ENCODE measurements at places on chromosomes 1 and 21.

DNA sequence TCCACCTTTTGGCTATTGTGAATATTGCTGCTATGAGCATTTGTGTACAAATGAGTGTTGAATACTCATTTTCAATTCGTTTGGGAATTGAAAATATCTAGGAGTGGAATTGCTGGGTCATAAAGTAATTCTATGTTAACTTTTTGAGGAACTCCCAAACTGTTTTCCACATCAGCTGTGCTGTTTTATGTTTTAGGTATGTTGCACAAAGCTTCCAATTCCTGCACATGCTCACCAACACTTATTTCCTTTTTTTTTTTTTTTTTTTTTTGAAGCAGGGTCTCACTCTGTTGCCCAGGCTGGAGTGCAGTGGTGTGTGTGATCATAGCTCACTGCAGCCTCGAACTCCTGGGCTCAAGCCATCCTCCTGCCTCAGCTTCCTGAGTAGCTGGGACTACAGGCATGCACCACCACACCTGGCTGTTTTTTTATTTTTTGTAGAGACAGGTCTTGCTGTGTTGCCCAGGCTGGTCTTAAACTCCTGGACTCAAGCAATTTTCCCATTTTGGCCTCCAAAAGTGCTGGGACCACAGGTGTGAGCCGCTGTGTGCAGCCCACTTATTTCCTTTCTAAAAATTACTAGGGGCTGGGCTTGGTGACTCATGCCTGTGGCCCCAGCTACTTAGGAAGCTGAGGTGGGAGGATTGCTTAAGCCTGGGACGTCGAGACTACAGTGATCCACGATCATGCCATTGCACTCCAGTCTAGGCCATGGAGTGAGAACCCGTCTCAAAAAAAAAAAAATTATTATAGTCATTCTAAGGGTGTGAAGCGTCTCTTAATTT lies 33.4 kb downstream of the TMCC2 start:
- DNase-seq, result no peak

GRCh38 chr1:109770331-109771095 lies 6.8 kb upstream of the EPS8L3 start:
- peak; percentile 52 for DNase-seq

- DNase-seq, result no peak
Measured at GRCh38 chr1:30691480-30691879, 31.9 kb downstream of the MATN1 start.

- DNase-seq, result no peak
Measured at GRCh38 chr1:87113313-87113712, 198.9 kb downstream of the HS2ST1 start.

DNA sequence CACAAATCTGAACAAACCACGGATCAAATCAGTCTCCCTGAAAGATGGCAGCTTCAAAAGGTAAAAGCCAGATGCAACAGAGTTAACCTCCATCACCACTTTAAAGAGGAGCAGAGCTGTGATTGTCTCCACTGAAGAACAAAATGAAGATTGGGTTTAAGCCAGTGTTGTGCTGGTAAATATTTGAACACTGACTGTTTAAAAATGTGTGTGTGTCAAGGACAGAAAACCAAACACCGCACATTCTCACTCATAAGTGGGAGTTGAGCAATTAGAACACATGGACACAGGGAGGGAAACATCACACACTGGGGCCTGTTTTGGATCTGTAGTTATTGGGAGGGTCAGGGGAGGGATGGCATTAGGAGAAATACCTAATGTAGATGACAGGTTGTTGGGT lies 83.9 kb downstream of the ST6GALNAC5 start:
- no peak for DNase-seq

DNA sequence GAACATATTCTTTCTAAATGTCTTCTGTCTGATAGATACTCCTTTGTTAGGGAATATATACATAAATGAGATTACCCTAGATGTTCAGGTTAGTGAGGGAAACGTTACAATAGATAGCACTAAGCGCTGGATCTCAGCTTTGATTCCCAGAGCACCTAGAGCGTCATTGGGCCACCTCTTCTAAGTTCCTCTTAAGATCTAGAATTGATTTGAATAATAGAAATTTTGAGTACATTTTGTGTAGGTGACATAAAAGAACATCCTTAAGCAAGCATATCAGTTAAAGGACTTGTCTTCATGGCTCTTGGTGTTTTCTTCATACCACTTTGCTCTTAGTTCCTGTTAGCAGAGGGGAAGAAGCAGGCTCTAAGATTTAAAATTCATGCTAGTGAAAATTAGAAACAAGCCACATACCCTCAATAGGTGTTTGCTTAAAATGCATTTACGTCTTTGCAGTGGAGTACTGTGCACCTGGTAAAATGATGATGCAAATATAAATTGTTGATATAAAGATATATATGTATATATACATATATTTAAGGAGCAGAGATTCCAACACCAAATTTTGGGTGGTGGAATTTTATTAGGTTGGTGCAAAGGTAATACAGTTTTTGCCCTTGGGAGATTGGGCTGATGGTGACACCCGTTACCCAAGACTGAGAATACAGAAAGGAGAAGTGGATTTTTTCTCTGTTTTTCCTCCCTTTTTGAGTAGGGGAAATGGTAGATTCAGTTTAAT lies 47.1 kb downstream of the DYRK1A start:
- no peak for DNase-seq

DNA sequence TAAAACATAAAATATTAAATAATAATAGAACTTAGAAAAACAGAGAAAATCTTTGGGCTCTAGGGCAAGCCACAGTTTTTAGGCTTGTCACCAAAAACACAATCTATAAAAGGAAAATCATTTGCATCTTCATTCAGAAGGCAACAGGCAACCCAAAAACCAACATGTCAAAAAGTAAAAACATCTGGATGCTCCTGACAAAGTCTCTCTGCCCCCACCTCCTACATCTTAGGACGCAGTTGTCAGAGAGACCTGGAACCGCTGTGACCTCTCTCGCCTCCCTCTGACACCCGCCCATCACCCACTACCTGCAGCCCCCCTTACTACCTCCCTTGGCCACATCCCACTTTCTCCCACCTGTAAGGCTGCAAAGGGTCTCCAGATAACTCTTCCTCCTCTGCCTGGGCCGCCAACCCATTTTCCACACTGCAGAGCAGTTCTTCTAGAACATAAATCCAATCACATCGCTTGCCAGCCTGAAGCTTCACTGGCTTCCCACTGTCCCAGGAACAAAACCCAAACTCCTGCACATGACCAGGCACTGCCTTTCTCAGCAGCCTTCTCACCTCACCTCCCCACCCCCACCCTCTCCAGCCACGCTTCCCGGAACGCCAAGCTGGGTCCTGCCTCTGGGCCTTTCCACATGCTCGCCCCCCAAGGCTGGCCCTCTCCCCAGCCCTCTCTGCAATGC lies 14.7 kb downstream of the PRDM15 start:
- no peak for DNase-seq

DNA sequence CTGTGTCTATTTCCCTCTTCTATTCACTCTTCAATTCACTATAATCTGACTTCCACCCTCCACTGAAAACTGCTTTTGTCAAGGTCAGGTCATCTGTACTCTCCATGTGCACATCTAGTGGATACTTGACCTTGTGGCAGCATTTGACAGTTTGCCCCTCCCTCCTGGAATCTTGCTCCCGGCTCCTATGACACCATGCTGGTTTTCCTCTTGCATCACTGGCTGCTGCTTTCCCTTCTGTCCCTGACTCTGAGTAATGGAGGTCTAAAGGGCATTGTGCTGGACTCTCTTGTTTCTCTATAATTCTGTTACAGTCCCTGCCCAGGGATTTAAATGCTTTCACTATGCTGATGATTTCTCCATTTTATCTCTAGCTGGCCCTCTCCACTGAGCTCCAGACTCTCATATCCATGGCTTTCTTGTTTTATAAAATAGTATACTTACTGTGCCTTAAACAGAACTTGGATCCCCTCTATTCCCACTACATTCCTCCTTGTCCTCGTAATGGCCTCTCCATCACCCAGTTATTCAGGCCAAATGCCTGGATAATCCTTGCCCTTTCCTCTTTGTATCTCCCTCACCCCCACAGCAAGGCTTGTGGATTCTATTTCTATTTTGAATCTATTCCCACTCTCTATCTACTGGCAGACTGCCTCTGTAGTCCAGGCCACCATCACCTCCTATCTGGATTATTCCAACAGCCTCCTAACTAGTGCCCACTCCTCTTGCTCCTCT lies 36.8 kb upstream of the PODN start:
- DNase-seq, result no peak

- DNase-seq, result no peak
Measured at GRCh38 chr1:2595812-2596529, 9.4 kb downstream of the PRXL2B start.

- no peak for DNase-seq
Measured at GRCh38 chr1:28027238-28027637, 61.2 kb downstream of the EYA3 start.

- DNase-seq, result no peak
Measured at GRCh38 chr1:19346026-19346425, 33.9 kb downstream of the SLC66A1 start.

DNA sequence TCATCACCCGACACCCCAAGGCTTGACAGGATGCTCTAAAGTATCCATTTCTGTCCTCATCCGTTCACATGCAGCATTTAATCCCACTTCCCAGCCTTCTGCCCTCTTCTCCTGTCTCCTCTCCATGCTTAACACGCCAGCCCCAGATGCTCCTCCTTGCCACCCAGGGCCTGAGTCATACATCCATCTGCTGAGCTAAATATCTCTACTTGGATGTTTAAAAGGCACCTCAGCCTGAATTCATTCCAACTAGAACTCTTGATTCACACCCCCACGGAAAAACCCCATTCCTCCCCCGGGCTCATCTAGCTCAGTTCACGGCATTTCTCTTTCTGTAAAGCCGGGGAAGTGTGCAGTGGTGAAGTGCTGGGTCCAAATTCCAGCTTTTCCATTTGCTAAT lies 27.7 kb downstream of the TEX35 start:
- DNase-seq, result no peak

GRCh38 chr1:182406012-182406411 lies 5.5 kb upstream of the TEDDM1 start:
- no peak for DNase-seq

GRCh38 chr1:167916766-167917511 lies 3.0 kb upstream of the ADCY10 start:
- DNase-seq, result no peak

GRCh38 chr1:65222340-65222940 lies 74.4 kb downstream of the AK4 start:
- DNase-seq, result no peak

DNA sequence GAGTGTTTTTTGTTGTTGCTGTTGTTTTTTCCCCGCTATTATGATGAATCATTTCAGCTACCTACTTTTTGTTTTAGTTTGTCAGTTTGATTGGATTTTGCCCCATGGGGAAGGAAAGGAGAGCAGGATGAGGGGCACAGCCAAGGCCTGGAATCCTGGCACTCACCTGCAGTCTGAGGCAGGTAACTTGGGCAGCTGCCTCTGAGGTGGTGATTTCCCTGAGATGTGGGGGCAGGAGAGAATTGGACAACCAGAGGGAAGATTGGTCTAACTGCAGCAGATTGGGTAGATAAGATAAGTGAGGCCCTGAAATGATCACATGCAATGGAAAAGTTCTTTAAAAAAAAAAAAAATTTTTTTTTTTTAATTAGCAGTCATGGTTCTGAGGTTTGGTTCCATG lies 1.5 kb upstream of the LAX1 start:
- DNase-seq, result no peak

DNA sequence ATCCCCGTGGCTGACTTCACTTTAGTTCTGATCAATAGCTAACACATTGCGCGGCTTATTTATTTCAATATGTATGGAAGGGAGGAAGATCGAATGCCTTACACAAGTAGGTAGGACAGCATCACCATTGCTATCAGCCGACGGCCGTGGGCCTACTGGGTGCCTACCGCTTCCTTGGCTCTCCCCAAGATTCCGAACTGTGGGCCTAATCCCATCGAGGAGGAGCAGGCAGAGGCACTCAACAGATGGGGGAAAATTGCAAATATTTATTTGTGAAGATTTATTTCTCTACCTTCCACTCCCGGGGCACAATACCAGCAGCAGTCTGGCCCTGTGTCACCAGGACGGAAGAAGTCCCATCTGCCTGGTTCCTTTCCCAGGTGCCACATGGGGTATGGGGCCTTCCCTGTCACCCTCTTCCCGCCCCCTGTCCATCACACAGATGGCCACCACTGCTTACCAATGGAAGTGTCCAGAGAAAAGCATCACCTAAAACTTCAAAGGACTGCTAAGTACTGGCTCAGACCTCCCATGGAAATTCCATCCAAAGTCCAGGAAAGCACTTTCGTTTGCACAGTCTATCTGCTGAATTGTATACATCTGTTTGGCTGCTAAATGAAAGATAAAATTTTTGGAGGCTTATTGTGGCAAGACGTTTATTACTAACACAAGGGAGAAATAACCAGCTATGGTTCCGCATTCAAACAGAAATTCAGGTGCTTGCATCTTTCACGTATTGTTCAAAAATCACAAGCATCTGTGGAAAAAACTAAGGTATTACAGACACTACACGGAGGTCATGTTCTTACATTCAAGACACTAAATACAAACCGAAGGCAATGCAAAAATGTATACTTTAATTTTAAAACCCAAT lies 11.8 kb downstream of the AGT start:
- DNase-seq, result no peak

- no peak for DNase-seq
Measured at GRCh38 chr1:244989813-244990212, 125.5 kb upstream of the HNRNPU start.

GRCh38 chr1:235339746-235340145 lies 11.4 kb downstream of the GGPS1 start:
- DNase-seq, result no peak

- DNase-seq, result no peak
Measured at GRCh38 chr1:152386940-152387339, 27.1 kb downstream of the CRNN start.

DNA sequence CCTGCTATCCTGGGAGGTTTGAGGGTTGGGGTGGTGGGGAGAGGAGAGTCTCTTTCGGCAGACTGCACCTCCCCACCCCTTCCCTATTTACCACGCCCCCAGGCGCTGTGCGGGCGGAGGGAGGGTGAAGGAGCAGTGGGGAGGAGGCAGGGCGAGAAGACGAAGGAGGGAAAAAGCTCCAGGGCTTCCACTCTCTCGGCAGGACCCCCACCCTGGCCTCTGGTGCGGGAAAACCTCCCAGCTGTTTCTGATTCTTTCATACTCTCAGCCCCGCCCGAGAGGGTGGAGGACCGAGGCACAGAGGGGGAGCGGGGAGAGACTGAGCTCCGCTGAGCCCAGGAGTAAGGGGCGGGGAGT lies 866 bp upstream of the WNT2B start:
- no peak for DNase-seq

- no peak for DNase-seq
Measured at GRCh38 chr21:20265707-20266440, 732.3 kb upstream of the NCAM2 start.

- DNase-seq, result no peak
Measured at GRCh38 chr1:201404722-201405483, 5.8 kb upstream of the LAD1 start.
